ENCODE measurements at places on chromosomes 1 and 21.

GRCh38 chr21:33836408-33836807 lies 79.2 kb downstream of the ATP5PO start:
- peak; percentile 33 for DNase-seq

DNA sequence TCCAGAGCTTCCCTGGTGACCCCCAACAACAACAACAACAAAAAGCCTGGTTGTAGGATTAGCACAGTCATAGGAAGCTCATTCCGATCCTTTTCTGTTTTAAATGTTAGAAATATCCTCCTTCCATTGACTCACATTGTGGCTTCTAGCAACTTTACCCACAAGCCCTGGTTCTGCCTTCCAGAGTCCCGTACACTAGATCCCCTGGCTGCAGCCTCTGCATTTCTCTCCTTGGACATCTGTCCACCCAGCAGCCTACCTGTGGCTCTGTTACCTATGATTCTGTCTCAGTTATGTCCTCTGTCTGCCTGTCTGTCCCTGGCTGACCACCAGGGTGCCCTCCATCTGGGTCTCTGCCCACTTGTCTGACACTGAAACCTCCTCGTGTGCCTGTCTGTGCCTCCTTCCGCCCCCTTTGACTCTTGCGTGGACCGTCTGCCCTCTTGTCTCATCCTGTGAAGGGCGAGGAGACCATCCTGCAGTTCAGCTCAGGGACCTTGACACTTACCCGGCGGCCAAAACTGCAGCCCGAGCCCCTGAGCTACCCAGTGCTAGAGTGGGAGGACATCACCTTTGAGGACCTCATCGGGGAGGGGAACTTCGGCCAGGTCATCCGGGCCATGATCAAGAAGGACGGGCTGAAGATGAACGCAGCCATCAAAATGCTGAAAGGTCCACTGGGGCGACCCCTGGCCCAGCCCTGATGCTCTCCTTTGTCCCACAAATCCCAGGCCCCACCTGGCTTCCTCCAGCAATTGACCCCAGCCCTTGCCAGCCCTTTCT lies 16.1 kb downstream of the TIE1 start:
- DNase-seq, result no peak

DNA sequence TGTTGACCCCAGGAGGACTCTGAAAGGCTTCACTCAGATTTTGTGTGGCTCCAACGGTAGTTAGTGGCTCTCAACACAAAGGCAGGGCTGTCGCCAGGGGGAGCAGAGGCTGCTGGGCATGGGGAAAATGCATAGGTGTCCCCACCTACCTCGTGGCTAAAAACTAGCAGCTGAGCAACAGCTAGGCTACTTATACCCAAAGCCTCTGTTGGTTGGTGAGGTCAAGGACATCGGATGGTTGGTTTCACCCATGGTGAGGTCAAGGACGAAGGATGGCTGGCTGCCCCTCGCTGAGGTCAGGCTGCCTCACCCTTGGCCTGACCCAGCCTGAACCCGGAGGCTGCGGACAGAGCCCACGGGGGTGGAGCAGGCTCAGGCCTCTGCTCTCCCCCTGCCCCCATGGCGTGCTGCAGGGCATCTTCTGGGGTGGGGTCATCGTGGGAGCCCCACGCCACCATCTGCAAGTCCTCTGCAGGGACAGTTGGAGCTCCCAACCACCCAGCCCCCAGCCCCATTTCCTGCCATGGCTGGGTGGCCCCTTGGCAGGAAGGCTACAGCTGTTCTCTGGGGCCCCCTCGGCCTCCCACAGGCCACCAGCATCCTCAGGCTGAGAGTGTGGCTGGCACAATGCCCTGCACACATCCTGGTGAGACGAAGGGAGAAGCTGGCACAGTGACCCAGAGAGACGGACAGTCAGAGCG lies 8.5 kb upstream of the GNB1 start:
- no peak for DNase-seq

- no peak for DNase-seq
These were observed 102.4 kb downstream of the CACHD1 start for GRCh38 chr1:64572222-64572900.

- DNase-seq, result no peak
These were observed 100.8 kb downstream of the PBX1 start for GRCh38 chr1:164659621-164660411.

DNA sequence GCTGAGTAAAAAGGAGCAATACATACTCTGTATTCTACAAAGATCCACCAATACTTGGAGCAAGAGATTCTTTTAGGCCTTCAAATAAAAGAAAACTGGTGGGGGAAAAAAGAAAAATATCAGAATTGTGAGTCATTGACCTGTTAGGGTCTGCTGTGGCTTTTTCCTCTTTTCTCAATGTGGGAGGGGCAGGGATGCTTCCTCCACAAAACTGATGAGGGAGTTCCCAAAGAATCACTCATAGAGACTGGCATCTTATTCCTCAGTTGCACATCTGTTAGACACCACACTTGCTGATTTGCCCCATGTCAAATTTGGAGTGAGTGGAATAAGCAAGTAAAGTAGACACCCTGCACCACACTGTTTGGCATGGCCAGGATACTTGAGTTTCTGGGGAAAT lies 16.6 kb downstream of the C1orf141 start:
- DNase-seq, result no peak

DNA sequence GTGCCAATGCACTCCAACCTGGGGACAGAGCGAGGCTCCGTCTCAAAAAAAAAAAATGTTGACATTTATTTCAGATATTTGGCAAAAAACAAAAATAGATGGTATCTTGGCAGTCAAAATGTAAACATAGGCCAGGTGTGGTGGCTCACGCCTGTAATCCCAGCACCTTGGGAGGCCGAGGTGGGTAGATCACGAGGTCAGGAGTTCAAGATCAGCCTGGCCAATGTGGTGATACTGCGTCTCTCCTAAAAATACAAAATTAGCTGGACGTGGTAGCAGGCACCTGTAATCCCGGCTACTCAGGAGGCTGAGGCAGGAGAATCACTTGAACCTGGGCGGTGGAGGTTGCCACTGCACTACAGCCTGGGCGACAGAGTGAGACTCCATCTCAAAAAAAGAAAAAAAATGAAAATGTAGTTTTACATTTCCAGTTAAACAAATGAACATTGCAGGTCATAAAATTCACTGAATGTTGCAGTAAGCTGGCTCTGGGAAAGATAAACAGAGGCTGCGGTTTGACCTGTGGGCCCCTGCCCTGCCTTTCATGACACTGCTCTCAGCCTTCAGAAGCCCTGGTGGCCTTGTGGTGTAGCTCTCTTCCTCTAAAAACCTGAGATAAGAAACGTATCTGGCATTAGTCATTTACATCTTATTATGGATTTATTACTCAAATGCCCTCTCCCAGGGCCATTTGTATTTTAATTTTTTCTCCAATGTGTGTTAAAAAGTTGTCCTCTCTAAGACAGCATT lies 12.2 kb upstream of the SLC44A3 start:
- DNase-seq, result no peak

GRCh38 chr1:65704318-65704717 lies 88.4 kb upstream of the PDE4B start:
- DNase-seq, result no peak

DNA sequence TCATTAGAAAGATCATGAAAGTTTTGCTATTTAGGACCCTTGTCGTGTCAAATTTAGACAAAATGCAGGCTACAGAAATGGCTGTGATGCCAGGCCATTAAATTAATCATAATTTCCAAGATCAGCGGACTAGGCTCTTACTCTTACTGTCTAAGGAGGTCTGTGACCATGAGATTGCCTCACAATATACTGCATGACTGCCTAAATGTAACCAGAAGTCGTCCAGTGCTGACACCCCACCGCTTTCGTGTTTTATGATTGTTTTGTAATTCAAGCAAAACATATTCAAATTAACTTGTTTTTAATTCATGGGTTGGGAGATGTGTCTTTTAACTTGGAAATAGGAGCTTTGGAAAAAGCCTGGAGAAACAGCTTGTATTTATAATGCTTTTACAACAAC lies 947.5 kb downstream of the BRINP3 start:
- no peak for DNase-seq

DNA sequence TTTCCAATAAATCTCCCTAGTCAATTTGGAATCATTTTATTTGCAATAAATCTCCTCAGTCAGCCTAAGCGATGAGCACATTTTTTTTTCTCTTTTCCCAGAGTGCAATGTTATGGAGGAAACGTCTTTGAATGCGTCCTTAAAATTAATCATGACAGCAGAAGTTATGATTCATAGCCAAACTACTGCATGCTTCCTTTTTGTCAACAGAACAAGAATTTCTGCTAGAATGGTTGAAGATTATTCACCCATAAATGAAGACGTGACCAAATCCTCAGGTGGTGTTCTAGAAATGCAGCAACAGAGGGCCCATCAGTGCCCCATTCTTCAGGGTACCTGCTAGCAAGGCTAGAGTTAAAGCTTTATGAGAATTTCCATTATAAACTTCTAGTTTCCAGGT lies 407.9 kb upstream of the PKN2 start:
- peak; percentile 76 for DNase-seq

GRCh38 chr1:192538407-192539296 lies 36.9 kb upstream of the RGS1 start:
- peak; percentile 47 for DNase-seq

DNA sequence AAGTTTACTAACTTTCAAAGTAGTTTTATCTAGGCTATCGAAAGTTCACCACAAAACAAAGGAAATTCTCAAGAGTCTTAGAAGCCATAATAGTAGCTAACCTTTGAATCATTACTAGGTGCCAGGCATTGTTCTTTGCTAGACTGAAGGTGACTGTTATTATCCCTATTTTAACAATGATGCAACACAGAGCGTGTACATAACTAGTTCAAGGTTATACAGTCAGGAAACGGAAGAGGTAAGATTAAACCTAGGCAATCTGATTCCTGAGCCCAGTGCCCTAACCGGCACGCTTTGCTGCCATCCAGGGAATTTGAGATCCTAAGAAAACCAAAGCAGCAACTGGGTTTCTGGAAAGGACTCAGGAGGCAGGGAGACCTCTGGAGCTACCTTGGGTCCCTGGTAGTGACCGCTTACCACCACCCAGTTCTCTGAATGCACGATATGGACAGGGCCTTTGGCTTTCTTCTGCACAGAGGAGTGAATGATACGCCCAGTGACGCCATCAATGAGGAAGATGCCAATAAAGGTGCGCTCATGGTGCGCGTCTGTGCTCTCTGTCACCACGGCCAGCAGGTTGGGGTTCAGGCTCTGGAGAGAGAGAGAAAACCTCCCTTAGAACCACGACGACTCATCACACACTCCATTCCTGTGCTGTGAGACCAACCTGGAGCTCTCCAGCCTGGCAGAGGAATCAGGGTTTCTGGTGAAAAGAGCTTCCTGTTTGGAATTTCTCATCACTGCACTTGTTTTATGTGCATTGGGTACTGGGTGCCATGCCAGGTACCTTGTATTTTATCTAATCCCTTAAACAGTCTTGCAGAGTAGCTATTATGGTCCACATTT lies 13.1 kb upstream of the UBR4 start:
- DNase-seq, result no peak

- DNase-seq, result no peak
These were observed 520.8 kb downstream of the NUF2 start for GRCh38 chr1:163842571-163842970.

DNA sequence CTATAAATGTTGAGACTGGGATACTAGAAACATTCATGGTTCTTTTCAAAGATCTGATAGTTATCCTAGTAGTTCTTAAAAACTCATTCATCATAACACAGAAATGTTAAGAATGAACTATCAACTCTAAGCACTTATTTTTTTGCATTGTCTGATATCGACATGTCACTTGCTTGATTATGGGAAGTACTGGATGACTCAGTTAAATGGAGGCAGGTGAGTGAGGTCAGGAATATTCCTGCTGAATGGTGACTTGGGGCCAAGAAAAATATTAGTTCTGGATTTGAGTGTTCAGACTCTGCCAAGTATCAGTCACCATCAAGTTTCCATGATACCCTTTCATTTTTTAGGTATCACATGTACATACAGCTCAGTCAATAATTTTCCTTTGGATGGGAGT lies 63.6 kb downstream of the NEK7 start:
- peak; percentile 76 for DNase-seq

- DNase-seq, result no peak
These were observed 2.5 kb downstream of the ARHGEF19 start for GRCh38 chr1:16209847-16210407.

DNA sequence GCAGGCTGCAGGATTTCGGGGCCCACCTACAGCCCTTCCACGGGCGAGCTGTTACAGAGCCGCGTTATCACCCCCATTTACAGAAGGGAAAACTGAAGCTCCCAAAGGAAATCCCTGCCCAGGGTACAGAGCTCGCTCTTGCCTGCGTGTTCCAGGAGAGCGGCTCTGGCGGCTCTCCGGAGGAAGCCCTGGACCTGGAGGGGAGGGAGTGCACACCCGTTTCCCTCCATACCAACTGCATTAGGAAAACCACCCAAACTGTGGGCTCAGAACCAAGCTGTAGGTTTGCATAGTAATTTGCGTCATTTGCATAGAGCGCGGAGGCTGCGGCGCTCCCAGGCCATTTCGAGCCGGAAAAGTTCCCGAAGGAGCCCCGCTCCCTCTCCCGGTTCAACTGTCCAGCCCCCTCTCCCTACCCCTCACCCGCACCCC lies 24.7 kb upstream of the ADGRB2 start:
- peak; percentile 78 for DNase-seq

DNA sequence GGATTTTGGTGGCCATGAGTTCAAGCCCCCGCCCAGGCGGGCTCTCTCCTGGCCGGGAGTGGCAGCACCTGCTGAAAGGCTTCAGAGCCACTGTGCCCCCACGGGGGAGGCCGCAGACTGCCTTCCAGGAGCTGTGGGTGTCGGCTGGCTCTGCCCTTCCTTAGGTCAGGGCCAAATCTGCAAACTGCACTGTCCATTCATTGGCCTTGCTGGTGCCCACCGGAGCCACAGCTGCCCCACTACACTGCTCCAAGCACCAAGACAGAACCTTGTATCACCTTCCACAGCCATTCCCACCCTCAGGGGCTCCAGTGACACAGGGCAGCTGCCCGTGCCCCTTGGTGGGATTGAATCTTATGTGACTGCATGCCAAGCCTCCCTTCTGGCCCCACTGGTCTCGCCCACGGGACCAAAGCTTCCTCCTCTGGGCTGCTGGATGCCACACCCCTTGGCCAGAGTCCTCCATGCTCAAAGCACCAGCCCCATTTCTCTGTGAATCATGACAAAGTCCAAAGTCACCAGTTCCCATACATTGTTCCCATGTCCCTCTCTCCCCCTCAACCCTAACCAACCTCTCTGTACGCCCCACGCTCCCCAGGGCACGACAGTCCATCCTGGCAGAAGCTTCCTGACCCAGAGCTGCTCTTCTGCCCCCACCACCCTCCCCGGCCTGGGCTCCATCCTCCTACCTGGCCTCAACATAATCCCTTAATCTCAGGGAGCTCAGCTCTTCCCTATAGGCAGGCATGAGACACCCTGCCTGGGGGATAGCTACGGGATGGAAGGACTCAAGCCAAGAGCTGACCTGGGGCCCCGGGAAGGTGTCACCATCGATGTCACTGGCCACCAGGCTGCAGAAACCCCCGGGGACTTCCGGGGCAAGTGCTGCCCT lies 20.9 kb upstream of the GPR153 start:
- DNase-seq, result no peak

- DNase-seq, result peak; percentile 51
These were observed 305.4 kb downstream of the TTLL7 start for GRCh38 chr1:83693427-83694126.

GRCh38 chr1:184494929-184495328 lies 108.1 kb downstream of the C1orf21 start:
- DNase-seq, result no peak

Measured in fibroblast of skin of scalp (primary cell).